ENCODE measurements at places on chromosomes 4 and X.

DNA sequence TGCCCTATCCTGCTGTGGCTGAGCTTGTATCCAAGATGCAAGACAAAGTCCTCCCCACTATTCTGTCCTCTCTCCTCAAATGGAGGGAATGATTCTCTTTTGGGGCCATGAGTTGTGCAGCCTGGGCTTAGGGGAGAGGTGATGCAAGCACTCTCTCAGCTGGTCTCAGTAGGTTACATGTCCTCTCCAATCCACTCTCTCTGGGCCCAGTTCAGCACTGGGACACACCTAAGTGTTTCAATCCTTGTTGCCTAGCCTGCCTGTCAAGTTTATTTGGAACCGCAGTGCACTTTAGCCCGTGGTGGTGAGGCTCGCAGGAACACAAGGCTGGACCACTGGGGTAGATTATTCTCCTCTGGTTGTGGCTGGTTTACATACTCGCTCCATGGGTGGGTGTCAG lies 23.8 kb upstream of the TMPRSS11D start:
- DNase-seq: no peak

DNA sequence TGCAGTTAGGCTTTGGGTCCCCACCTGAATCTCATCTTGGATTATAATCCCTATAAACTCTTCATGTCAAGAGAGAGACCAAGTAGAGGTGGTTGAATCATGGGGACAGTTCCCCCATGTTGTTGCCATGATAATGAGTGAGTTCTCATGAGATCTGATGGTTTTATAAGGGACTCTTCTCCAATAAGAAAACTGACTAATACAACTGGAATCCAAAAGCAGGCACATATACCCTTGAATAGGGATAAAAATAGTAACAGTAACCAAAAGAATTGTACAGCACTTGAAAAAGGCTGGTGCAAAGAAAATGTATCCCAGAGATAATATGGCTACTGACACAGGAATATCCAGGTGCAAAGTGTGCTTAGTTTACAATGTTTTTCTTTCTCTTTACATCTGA lies 351.5 kb upstream of the MAD2L1 start:
- no peak for DNase-seq

DNA sequence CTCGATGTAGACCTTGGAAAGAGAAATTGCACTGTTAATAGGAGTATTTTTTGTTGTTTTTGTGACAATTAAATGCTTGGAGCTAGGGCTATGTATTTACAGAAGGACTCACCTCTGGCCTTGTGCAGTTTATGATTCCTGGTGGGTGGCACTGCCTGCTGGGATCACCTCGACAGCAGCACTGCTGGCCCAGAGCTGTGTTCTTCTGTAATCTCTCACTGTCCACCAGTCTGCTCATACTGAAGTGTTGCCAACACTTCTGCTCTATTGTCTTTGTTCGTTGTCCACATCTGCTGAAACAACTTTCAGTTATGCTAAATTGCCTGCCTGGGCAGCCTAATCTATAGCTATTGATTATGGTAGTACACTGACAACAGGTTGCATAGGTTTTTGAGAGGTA lies 194.4 kb upstream of the ANK2 start:
- no peak for DNase-seq

DNA sequence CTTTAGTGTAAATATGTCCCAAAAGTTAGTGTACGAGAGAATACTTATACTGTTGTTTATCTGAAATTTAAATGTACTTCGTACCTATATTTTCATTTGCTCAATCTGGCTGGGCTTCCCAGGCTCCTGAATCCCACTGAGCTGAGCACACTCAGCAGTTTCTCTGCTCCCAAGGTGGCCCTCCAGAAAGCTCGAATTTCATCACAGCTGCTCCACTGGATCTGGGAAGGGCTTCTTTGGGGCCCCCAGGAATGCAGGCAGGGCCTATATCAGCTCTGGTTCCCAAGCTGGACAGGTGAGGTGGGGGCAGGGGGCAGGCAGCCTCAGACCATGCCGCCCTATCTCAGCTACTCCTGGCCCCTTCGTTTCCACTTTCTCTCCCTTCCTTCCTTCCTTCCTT lies 1.5 kb upstream of the FATE1 start:
- no peak for DNase-seq

- no peak for DNase-seq
Observed at GRCh38 chr4:153940916-153941315, 152.0 kb upstream of the SFRP2 start.

- no peak for DNase-seq
Observed at GRCh38 chrX:131741103-131741581, 197.3 kb downstream of the OR13H1 start.

- DNase-seq: no peak
Observed at GRCh38 chrX:129934952-129935351, 29.0 kb downstream of the UTP14A start.

DNA sequence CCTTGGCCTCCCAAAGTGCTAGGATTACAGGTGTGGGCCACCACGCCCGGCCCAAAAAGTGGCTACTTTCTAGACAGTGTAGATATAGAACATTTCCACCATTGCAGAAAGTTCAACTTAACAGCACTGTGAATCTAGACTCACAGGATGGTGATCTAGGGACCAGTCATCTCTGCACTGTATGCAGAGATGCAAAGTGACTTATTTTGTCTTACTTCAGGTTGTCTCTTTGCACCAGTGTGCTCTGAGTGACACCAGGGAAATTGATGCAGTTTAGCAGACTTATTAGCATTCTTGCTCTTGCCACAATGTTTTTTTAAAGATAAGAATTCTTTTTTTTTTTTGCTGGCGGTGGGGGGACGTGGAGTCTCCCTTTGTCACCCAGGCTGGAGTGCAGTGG lies 12.8 kb upstream of the FOXO4 start:
- DNase-seq: no peak

DNA sequence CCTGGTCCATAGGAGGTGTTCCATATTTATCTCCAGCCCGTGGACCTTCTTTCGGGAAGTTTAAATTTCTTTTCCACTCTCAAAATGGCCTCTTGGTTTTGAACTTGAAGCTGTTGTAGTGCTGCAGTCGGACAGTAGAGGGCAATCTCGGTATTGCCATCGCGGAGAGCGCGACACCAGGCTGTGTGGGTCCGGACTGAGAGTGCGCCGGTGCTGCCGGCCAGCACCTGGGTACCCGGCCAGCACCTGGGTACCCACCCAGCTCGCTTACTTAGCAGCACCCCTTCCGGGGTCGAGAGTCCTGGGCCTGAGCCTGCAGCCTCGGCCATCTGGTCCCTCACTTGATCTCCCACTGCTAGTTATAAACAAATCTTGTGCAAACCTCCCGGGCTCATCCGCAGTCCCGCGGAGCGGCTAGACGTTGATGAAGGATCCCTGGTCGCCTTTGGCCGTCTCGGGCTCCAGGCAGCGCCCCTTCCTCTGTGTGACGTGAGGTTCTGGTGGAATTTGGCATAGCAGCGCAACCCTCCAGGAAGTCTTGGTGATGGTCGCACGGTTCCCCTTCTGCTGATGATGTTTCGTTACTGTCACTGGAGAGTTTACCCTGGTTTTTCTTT lies 18.0 kb downstream of the FAM9A start:
- DNase-seq: peak; percentile 3

DNA sequence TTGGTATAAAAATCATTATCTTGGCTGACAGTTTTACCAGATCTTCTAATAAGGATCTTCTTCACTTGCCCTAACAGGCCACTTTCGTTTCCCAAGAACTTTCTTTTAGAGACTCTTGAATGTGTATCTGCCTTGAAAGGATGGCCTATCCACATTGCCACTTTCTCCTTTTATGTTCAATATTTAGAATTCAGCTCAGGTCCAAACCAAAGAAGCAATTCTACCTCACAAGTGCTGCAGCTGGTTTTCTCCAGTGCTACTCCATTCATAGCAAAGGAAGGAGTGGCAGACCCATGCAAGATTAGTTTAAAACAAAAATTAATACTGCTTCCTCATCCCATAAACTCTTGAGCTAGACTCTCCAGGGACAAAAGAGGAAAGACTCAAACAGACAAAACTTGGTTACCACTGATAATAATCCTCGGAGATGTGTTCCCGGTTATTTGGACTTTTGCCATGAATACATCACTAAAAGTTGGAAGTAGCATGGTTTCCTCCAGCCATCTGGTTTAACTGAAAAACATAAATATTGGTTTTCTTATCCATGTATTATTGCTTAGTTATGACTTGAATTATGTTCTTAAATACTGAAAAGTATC lies 401.8 kb downstream of the PABPC4L start:
- no peak for DNase-seq

DNA sequence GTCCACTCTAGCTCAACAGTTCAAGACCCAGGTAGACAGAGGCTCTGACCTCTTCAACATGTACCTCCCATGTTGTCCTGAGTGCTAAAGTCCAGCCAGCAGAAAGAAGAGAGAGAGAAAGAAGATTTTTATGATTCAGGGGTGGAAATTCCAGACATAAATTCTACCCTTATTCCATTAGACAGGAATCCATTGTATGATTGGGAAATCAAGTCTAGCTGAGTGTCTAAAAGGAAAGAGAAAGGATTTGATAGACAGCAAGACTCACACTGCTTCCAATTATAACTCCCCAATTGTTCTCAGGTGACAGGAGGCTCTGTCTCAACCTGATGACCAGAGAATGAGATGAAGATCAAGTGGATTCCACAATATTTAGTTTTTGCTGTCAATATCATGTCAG lies 27.9 kb upstream of the PGM2 start:
- no peak for DNase-seq

DNA sequence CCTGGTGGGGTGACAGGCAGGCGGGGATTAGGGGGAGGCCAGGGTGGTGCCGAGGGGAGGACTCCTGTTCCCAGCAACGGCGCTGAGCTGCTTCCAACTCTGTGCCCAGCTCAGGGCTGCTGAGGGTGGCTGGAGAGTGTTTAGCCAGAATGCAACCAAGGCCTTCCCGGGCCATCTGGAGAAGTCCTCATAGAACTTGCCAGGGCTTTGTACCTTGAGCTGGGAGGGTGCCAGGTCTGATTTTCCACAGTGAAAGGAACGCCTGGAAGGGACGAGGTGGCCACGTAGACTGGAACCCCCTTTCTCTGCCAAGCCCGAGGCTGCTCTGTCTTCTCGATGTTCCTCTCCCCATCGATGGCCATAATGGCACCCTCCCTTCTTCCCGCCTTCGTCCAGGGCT lies 57.0 kb upstream of the GPR78 start:
- DNase-seq: no peak

DNA sequence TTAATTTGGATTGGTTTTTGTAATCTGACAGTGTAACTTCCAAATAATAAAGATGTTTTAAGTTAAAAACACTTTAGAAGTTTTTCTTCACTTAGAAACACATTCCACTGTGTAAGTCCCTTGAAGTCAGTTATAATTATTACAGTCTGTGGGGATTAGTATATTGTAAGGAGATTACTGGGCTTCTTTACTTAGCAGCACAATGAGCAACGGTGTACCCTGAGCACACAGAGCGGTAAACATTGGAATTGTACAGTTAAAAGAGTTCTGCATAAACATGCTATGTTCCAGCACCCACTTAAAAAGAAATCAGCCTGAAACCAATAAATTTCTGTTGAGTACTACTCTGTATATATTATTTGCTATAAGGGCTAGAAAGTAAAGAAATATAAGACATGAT lies 44.3 kb downstream of the CCSER1 start:
- DNase-seq: no peak

DNA sequence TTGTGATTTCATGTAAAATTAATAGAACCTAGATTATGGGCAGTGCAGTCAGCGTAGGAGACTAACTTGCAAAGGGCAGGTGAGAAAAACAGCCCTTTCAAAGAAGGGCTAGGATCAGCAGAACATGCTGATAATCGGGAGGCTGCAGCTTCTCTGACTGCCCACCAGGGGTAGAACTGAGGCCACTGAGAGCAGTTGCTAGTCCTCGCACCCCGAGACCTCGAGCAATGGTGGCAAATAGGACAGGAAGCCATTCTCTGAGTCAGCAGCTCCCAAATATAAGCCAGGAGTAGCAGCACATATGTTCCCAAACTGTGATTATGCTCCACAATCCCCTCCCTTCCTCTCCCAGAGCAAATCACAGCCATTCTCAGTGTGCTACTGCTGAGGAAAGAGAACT lies 186.5 kb downstream of the MSL3 start:
- DNase-seq: no peak

DNA sequence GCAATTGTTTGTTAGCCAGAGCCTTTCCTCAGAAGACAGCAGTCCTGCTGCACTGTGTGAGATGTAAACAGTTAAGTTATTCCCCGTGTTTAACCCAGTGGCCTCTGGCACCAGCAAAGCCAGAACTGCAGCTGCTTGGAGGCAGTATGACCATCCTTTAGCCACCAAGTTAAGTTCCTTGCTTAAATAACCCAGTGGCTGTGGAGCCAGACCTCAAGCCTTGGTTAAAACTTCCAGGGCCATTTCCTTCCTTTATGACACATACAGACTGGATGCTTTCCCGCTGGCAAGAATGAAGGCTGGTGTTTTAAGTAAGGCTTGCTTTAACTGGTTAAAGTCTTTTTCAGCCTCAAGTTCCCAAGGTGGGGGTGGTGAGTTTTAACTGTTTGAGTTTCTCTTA lies 379.8 kb downstream of the DCAF12L2 start:
- DNase-seq: no peak

DNA sequence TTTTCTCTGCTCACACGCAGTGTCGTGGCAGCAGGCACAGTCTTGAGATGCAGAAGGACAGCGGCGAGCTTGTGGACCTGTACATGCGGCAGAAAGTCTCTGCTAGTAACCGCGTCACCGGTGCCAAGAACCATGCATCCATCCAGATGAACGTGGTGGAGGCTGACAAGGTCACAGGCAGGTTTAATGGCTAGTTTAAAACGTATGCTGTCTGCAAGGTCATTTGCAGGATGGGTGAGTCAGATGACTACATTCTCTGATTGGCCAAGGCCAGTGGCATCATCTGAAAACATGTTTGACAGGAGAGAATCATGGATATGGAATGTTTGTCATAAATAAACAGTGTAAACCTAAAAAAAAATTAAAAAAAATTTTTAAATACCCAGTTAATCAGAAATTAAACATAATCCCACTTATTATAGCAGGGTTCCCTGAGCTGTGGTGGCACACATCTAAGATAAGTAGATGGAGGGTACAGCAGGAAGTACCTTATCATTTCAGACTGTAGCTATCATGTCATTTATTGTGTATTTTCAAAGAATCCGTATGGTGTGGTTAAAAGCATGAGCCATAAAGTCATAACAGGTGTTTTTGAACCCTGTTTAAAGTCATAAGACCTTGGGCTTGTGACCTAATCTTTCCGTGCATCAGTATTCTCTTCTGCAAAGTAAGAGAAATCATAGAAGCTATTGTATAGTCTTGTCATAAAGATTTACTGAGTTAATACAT lies 7.5 kb upstream of the BMP2K start:
- no peak for DNase-seq

GRCh38 chr4:86401826-86402225 lies 42.0 kb upstream of the MAPK10 start:
- no peak for DNase-seq

GRCh38 chrX:123923211-123923610 lies 38.3 kb upstream of the STAG2 start:
- no peak for DNase-seq
